CD4-positive, CD25-positive, alpha-beta regulatory T cell (primary cell): ENCODE measurements at places on chromosomes 4 and X. TPM values are rescaled to one million over a fixed set of nuclear protein-coding genes. Genes with fewer than 3 reads are reported as not detected.

DNA sequence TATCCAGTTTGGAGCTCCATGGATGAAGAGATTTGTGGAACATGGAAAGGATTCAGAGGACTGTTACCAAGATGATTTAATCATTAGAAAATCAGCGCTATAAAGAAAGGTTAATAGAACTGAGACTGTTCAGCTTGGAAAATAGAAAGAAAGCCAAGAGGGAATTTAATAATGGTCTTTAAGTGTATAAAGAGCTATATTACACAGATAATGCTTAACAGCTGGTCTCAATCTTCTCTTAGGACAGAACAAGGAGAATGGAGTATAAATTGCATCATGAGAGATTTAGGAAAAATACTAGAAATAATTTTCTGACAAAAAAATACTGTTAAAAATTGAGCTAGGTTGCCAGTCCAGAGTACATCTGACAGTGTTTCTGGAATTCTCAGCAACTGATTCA lies 91.3 kb upstream of the MAGEC2 start:
- DNase-seq = no peak

ARMCX4 gene
- total RNA-seq = 8.6 TPM

CRMP1 gene
- not detected for total RNA-seq

RAI2 gene
- 0.15 TPM for total RNA-seq

MAGEC1 gene
- total RNA-seq = not detected

DNA sequence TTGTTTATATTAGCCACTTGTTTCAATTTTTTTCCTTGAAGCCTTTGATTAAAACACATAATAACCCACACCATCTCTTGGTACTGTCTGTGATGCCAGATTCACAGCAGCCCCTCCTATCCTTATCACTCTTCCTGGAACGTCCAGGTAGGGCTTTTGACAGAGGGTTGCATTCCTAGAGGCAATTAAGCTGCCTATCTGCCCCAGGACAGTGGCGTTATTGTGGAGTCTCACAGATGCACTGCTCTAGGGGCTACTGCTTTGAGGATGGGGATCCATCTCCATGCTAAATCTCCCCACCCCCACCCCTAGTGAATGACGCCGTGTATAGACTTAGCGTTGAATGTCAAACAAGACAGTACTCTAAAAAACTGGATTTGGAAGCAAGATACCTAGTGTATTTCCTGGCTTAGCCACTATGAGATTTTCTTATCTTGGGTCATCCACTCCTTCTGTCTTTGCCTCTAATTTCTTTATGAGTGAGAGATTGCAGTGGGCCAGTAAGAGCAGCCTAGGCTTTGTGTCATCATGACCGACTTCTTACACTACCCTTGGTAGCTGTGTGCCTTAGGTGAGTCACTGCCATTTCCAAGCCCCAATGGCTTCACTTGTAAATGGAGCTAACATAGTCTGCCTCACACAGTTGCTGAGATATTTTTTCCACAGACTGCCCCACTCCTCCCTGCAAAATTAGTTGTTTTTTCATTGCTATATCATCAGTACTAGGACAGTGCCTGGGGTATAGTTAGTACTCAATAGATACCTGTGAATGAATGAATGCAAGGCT lies 90.9 kb downstream of the EGF start:
- DNase-seq = no peak

- DNase-seq = no peak
Observed at GRCh38 chrX:45322820-45323219, 122.1 kb upstream of the DIPK2B start.

DNA sequence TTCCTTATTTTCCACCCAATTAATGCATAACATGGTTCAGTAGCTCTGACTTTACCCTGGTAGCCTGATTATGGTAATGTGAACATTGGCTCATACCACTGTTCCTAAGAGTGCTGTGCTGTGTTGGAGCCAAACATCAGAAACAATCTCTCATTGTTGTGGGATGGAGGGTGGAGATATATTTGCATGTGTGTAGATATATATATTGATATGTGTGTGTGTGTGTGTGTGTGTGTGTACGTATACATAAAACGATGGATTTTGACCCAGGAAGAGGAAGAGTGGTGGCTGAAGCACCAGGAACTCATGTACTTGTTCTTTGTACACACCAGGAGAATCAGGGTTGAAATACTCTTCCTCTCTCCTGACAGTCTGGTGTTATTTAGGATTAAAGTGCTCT lies 247.7 kb downstream of the IL15 start:
- no peak for DNase-seq

- no peak for DNase-seq
Observed at GRCh38 chr4:87309625-87310024, 13.1 kb downstream of the HSD17B13 start.

DNA sequence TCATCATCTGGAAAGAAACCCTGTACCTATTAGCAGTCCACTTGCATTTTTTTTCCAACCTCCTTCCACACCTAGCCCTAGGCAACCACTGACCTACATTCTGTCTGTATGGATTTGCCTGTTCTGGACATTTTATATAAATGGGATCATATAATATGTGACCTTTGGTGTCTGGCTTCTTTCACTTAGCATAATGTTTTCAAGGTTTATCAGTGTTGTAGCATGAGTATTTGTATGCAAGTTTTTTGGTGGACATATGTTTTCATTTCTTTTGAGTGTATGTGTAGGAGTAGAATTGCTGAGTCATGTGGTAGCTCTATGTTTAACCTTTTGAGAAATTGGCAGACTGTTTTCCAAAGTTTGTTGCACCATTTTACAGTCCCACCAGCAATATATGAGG lies 198.6 kb downstream of the CEP135 start:
- DNase-seq = no peak

CFAP47 gene
- total RNA-seq = not detected

DNA sequence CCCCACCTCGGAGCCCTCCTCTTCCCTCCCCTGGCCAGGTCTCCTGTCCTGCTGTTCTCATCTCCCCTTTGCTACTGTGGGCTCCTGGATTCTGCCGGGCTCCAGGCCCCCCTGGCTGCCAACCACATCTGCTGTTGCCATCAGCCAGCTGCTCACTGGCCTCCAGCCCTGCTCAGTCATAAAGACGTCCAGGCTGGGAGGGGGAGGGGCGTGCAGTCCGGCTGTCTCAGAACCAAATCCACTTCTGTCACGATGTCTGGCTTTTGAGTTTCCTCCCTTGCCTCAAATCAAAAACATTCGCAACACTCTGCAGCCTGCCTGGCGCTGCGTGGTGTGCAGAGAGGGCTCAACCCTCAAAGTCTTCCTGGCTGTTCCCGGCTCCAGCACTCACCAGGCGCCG lies 7.1 kb downstream of the RASL11B start:
- DNase-seq = no peak

- DNase-seq = no peak
Observed at GRCh38 chr4:145340071-145340675, 141.5 kb upstream of the SMAD1 start.

MAGEC2 gene
- total RNA-seq = not detected

PF4V1 gene
- total RNA-seq = 3.0 TPM

DNA sequence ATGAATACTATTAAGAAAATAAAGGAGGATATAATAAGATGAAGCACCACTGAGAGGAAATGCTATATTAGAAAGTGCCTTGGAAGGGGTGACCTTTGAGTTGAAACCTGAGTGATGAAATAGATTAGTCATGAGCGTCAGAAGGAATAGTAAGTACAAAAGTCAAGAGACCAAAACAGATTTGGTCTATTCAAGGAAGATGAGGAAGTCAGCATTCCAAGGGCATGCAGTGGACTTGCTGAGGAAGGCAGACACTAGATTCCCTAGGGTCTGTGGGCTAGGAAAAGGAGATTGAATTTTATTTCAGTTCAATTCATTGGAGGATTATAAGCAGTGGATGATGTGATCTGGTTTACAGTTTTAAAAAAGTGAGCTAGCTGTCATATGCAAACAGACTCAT lies 73.0 kb upstream of the WDFY3 start:
- no peak for DNase-seq

- no peak for DNase-seq
Observed at GRCh38 chrX:19879735-19880378, 7.5 kb downstream of the SH3KBP1 start.

NHS gene
- 0.05 TPM for total RNA-seq

DNA sequence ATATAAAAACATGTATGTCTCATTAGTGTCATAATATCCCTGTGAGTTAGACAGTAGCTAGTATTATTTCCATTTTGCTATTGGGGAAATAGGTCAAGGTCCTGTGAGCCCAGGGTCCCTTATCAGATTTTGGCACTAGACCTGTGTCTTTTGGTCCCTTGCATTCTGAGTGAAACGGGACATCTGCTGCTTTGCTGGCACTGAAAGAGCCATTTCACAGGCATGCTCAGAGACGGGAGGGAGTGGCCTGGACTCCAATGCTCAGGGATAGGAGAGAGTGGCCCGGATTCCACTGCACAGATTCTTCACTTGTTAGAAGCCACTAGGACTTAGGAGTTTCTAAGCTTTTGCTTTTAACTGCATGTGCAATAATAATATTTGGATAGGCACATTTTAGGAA lies 177.2 kb downstream of the TSPAN5 start:
- DNase-seq = no peak

DGAT2L6 gene
- not detected for total RNA-seq

TTC29 gene
- not detected for total RNA-seq

- DNase-seq = no peak
Observed at GRCh38 chr4:143653031-143653430, 47.4 kb downstream of the FREM3 start.

DNA sequence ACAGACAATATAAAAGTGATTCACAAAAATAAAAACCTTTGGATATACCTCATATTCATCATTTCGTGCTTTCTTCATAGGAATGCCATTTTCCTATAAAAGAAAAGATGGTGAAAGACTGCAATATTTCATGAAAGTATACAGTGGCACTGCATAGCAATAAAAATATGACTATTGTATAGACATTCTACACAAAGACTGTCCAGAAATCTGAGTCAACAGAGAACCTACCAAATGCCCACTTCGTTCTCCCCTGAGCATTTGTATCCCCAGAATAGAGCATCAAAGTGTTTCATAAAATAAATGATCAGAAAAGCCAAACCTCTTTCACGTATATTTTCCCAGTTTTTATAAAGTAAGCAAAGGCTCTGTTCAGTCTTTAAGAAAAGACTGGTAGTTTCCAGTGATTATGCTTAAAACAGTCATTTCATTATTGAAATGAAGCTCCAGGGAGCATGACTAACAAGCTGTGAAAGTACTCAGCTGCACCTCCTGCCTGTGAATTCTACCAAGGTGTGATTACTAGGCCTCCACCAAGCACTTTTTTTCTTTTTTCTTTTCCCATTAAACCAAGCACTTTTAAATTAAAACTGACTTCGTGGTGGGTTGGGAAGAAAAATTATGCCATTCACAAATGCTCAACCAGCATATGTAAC lies 20.2 kb downstream of the PPA2 start:
- peak; percentile 13 for DNase-seq

DNA sequence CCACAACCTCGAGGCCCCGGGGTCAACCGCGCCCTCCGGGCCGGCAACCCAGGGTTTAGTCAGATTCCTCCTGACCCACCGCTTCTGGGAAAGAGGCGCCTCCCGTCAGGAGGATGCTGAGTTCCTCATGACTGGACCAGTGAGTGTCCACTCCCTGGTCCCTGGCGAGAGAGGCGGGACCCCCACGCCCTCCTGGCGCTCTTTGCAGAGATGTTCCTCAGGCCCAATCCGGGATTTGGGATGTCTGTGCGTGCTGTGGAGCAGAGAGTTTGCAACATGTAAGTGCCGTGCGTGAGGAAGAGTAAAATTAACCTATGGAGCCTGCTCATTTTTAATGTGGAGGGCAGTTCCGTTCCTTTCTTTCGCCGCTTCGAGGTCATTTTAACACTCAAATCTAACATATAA lies 824 bp upstream of the UGDH start:
- DNase-seq = no peak

- peak; percentile 18 for DNase-seq
Observed at GRCh38 chr4:99811850-99812249, 4.8 kb upstream of the DAPP1 start.

PIR gene
- total RNA-seq = not detected

DIAPH2 gene
- 17.0 TPM for total RNA-seq

IL15 gene
- 2.3 TPM for total RNA-seq
